Renal cortical epithelial cell (primary cell): ENCODE measurements at places on chromosomes 12 and 14. TPM values are rescaled to one million over a fixed set of nuclear protein-coding genes. Genes with fewer than 3 reads are reported as not detected.

The SYCP3 gene
- 0.15 TPM in 1 of 2 replicates, not detected in the other for total RNA-seq

The RIMBP2 gene
- total RNA-seq, result 0.17 and 3.2 TPM in 2 replicates

The L2HGDH gene
- 7.3 and 13.6 TPM in 2 replicates for total RNA-seq

The NOVA1 gene
- 0.87 and 2.3 TPM in 2 replicates for total RNA-seq

The SERPINA4 gene
- total RNA-seq, result 0.55 TPM in 1 of 2 replicates, not detected in the other

The TCL1A gene
- not detected in 2 replicates for total RNA-seq

The PRKAB1 gene
- total RNA-seq, result 21.9 and 52.6 TPM in 2 replicates

The TEX22 gene
- under 0.01 and 0.60 TPM in 2 replicates for total RNA-seq

The ANKRD13A gene
- total RNA-seq, result 79.6 and 185 TPM in 2 replicates

The PAPLN gene
- total RNA-seq, result 21.4 and 164 TPM in 2 replicates

The OAS2 gene
- total RNA-seq, result 0.30 and 3.8 TPM in 2 replicates

The GUCY2C gene
- total RNA-seq, result not detected in 2 replicates

The FAIM2 gene
- not detected in 2 replicates for total RNA-seq
